NCI-H226 (cell line): ENCODE measurements at places on chromosomes 2 and 18.
A peak's percentile ranks its signal among the peaks of the same experiment; 100 is the strongest.

DNA sequence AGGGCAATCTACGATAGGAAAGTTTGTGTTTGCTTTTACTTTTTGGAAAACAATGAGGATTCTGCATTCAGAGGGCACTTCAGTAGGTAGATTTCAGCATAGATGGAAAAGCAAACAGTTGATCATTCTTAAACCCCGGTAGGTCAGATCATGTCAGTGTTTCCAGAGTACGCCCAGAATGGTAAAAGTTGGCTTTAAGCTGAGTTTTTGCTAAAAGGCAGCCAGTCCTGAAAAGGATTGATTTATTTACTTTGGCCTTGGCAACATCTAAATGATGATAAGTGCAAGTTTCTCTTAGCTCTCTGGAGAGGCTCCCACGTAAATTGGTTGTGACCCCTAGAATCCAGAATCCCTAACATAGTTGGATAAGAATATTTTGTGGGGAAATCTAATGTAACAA is 168.0 kb downstream of the DIS3L2 start:
- DNase-seq: no peak

DNA sequence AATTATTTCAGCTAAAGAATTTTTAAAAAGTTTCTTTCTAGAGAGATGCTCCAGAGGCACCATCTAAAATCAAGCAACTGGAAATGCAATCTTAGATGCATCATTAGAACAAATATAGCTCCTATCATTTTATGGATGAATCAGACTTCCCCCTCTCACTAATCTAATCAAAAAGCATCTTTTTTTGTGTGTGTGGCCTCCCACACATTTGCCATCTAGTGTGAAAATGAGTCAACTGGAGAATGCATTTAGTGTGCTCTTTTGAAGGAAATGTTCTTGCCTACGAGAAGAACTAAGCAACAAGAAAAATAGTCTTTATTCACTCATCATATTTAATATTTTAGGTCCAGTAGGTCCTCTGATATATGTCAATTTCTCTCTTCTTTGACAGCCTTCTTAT is 39.5 kb upstream of the FIGN start:
- DNase-seq: peak; percentile 80

- DNase-seq: no peak
Measured at GRCh38 chr2:126888046-126888445, 10.6 kb upstream of the TEX51 start.

DNA sequence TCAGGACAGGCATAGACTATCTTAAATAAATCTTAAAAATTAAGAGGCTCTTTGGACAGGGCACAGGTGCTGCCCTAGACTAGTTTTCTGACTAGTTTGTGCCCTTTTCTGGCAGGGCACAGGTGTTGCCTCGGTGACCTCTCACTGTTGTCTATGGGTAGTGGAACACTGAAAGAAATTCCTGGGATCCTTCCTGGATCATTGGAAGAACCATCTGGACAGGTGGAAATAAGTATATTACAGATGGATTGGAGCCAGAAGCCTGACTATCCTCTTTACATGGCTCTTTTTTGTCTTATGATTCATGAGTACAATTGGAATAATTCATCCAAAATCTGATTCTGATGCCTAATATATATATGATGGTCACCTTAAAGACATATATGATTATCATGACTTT is 286.6 kb downstream of the RIT2 start:
- no peak for DNase-seq

GRCh38 chr2:179569831-179570233 is 291.6 kb downstream of the ZNF385B start:
- DNase-seq: peak; percentile 90

- no peak for DNase-seq
Measured at GRCh38 chr18:8777846-8778245, 72.5 kb downstream of the MTCL1 start.

DNA sequence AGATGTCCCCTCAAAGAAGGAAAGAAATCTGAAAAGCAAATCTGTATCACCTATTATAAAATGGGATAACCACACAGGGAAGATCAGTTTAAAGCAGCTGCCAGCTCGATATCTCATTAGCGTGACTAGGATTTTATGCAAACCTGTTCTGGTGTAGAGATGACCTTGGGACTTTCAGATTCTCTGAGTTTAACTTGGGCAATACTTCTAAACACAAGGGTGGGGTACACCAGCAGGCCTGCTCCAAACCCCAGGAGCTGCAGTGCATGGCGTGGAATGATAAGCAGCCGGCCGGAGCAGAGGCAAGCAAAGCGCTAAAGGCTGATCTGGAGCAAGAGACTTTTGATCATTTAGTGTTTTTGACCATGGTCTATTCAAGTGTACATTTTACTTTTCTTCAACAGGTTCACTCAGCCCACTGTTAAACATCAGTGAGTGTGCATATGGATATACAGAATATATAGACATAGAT is 4.7 kb downstream of the SERTAD2 start:
- DNase-seq: no peak

- DNase-seq: no peak
Measured at GRCh38 chr2:240782221-240782885, 37.7 kb downstream of the KIF1A start.

- DNase-seq: no peak
Measured at GRCh38 chr18:8386669-8387380, 222.4 kb upstream of the RAB12 start.

- DNase-seq: no peak
Measured at GRCh38 chr18:58046794-58047555, 2.9 kb downstream of the NEDD4L start.

DNA sequence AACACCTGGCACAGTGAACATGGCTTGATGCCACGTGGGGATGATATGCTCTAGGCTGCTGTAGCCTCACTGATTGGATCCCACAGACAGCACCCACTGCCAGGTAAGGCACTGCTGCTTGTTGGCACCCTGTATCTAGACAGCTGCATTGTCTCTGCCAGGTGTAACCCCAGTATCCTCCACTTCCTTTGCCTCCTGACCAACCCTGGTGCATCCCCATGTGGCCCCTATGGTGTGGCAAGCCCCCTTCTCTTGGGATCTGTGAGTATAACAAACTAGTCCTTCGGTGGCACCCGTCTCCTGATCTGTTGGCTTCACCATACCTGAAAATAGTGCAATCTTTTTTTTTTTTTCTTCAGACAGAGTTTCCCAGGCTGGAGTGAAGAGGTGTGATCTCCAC is 11.1 kb downstream of the TEX51 start:
- DNase-seq: no peak

GRCh38 chr2:218369330-218369729 is 12.7 kb downstream of the CATIP start:
- DNase-seq: no peak

GRCh38 chr2:12539776-12540562 is 176.8 kb upstream of the TRIB2 start:
- no peak for DNase-seq

DNA sequence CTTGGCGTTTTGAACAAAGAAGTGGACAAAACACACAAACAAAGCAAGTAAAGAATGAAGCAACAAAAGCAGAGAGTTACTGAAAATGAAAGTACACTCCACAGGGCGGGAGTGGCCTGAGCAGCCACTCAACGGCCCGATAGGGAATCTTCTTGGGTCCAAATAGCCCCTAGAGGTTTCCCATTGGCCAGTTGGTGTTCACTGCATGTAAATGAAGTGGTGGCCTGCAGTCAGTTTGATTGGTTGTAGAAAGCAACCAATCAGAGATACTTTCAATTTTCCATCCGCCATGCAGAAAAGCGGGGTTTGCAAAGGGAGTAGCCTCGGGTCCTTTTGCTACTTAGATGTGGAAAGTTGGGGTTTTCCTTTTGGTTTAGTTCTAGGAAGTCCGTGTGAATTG is 31.6 kb downstream of the CYBRD1 start:
- no peak for DNase-seq

DNA sequence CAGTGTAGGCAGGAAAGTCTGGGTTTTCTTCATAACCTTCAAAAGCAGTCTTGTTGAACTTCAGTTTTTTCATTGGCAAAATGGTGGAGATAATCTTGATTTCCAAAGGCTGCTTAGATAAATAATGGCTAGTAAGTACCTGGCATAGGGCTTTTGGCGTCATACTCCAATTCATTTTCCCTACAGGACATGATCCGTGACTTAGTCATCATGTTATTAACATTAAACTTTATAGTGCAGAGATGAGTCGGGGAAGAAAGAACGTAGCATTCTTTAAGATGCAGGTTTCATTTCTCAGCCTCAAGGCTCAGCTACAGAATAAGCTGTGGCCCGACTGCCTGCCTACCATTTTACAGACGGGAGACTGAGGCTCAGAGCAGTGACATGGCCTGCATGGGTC is 64.0 kb downstream of the RALBP1 start:
- peak; percentile 52 for DNase-seq

GRCh38 chr18:21441670-21442069 is 158.8 kb downstream of the ESCO1 start:
- DNase-seq: no peak

DNA sequence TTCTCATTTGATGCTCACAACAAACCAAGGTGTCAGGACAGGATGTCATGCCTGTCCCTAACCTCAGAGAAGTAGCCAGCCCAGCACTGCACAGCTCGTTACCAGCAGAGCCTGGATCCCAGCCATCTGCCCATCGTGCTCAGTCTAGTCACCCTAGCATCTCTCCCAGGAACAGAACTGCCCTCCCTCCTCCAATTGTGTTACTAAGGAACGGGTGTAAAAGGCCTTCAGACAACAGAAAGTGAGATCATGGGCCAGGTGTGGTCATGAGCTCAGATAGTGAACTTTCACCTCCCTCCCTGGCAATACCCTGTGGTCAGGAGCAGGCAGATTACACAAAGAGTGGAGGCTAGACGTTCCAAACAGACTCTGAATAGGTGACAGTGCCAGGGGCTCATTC is 111.8 kb upstream of the PPP1CB start:
- peak; percentile 50 for DNase-seq

DNA sequence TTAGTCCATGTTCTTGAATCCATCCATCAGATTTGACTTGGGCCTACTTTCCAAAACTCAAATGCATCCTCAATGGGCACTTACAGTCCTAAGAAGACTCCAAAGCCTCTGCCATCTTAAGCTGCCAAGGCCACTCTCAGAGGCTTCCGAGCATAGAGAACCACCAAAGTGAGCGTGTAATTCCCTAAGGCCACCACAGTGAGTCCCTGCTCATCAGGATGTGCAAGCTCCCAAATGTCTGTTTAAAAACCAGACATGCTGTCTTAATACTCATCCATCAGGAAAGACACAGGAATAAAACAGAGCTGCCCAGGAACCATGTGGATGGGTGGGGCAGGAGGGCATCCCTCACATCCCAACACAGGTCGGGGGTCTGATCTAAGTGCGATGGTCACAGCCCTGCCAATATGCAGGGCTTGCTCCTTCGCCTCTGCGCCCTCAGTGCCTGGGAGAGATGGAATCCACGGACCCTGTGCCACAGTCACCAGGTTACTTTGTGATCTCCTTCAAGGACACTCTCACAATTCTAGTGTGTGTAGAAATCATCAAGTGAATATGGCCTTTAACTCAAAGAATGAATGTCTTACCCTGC is 80.4 kb downstream of the POLR1A start:
- DNase-seq: no peak

DNA sequence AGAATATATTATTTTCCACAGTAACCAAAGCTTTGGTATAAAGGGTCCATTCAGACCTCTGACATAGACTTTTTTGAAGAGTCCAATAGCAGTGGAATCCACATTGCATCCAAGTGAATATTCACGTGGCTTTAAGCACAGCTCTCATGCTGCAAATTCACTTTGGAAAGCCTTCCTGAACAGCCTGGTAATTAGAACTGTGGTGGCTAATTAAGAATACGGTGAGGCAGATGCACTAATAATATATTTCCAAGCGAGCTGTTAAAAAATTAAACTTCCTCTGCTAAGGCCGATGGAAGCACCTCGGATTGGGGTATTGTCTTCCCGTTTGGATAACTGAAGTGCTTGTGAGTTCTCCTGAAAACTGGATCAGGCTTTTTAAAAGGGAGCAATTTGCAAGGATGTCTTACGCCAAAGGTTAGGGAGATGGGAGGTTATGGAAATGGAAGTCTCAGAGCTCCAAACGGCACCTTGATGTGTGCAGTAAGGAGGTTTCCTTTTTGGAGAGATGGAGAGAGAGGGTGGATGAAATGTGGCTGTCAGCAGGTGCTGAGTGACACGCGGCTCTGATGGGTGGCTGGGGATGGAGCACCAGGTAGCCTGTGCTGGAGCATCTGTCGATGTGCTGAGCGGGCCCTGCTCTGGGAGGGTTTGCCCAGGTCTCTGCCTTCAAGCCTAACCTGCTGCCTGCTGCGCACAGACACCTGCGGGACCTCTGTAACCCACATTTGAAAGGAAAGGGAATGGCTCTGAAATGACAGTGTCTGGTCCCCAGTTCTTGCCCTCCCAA is 37.5 kb downstream of the CABLES1 start:
- no peak for DNase-seq
